ENCODE measurements at places on chromosomes 1 and 21.

DNA sequence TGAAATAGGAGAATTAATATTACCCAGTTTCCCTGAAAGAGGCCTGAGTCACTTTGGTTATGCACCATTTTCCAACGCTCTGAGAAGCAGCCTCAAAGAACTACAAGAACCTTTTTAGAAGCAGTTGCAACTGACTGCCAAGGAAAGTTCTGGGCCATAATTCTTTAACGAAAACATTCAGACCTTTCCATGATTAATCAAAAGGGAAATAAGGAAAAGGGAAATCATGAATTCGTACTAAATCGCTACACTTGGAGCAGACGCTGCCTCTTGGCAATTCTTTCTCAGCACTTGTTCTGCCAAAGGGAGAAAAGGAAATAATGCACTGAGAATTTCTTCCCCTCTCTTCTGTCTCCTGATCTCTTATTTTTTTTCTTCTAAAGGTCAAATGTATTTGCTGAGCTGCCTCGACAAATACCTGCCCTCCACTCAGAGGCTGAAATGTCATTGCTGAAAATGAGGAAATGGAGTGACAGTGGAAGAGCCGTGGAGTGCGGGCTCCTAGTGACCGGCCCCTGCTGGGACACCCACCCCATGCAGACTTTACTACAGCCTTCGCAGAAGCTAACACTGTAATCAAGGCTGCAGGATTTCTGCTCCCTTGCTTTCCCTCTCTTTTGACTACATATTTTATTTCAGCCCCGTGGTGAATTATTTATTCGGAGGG, 67.9 kb upstream of the GALNT2 start:
- DNase-seq = no peak

DNA sequence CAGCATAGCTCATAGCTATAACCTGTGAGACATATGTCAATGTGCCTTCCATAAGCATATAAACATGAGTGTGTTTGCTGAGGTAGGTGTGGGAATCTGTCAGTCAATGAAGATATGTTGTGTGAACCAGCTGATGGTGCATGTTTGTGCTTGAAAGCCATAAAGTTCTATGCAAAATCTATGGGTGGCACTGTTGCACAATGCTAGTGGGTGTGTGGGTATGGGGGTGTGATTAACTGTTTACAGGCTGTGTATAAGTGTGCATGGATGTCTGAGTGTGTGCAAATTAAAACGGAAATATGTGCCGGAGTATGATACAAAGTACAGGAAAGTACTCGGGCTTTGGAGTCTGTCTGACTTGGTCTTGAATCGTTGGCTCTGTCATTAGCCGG, 1.0 kb upstream of the ATP2B4 start:
- DNase-seq = peak; percentile 75

GRCh38 chr1:194184974-194185373, 998.6 kb upstream of the B3GALT2 start:
- no peak for DNase-seq

DNA sequence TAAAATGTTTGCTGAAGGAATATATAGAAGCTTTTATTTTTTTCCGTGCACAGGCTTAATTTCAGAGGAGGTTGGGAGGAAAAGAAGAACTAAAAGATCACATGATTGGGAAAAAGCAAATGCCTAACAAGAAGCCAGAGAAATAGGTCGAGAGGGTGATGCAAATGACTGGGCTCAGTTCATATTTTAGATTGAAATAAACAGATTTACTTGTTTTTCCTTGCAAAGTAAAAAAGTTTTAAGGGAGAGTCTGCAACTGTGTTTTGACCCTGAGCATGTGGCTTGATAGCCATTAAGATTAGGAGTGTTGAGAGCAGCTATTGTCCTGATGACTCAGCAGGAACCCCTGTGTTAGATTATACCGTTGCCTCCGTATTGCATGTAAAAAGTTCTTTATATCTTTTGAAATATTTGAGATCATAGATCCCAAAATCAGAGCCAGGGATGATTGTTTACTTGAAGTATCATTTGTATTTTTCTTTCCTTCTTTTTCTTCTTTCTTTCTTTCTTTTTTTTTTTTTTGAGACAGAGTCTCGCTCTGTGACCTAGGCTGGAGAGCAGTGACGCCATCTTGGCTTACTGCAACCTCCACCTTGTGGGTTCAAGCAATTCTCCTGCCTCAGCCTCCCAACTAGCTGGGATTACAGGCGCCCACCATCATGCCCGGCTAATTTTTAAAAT, 20.2 kb downstream of the CLIC4 start:
- DNase-seq = no peak

GRCh38 chr1:234769986-234770795, 160.2 kb upstream of the IRF2BP2 start:
- DNase-seq = no peak

DNA sequence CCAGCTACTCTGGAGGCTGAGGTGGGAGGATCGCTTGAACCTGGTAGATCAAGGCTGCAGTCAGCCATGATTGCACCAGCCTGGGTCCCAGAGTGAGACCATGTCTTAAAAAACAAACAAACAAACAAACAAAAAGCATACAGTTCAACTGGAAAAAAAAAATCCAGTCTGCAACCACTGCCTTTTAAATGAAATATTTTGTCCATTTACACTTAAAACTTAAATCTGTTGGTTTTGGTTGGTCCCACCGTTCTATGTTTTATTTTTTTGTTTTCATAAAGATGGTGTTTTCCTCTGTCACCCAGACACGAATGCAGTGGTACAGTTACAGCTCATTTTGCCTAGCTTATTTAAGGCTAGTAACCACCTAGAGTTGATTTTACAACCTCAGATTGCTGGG, 9.8 kb downstream of the FALEC start:
- no peak for DNase-seq

DNA sequence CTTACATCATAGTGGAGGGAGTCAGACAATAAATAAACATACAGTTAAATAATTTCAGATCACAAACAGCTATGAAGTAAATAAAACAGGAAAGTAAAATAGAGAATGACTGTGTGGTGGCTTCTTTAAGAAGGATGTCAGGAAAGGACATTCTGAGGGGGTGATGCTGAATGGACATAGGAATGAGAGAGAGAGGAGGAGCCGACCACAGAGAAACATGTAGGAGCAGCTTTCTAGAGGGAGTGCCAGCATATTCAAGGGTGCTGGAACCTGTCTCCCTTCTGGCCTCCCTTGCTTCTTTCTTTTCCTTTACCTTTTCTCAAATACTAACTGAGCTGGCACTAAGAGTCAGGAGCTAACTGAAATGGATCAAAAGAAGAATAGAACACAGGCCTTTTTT, 20.5 kb upstream of the BCL10 start:
- DNase-seq = no peak

GRCh38 chr21:44626262-44626661, 631 bp upstream of the KRTAP10-9 start:
- peak; percentile 18 for DNase-seq

DNA sequence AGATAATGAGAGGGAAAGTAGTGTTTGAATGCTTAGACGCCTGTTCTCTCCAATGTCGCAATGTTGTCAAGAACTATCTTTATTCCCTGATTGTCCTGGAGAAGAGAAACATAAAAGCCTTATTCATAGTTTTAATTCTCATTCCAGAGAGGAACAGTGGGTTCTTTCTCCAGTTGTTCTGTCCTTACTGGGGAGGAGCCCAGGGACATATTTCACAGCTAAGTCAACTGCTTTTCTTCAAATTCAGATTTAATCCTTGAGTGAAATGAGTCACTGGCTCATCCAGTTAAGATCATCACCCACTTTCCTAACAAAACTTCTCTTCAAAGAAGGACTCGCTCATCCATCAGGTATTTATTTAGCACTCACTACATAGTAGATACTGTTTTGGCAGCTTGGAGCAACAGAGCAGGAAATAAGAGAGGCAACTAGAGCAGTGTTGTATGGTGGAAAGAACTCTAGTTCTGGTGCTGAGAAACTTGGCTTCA, 365.7 kb upstream of the USP24 start:
- no peak for DNase-seq

DNA sequence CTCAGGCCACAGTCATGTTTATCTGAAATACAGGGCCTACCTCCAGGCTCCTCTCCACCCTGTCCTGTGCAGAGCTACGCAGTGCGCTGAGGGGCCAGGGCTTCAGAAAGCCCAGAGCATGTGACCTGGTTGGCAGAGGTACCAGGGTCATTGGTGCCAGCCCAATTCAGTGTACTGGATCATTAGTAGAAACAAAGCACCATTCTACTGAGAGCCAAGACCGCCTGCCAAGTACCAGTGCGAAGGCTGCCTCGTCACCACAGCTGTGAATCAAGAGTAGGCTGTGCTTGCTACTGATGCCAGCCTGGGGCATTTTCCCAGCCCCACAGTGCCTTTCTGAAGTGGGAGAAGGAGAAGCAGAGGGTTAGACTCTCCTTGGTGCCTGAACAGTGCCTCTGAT, 59.8 kb downstream of the CAPN9 start:
- no peak for DNase-seq

- no peak for DNase-seq
Measured at GRCh38 chr21:45405819-45406762, 1.1 kb downstream of the COL18A1 start.

- DNase-seq = no peak
Measured at GRCh38 chr1:166122873-166123466, 43.8 kb downstream of the FAM78B start.

DNA sequence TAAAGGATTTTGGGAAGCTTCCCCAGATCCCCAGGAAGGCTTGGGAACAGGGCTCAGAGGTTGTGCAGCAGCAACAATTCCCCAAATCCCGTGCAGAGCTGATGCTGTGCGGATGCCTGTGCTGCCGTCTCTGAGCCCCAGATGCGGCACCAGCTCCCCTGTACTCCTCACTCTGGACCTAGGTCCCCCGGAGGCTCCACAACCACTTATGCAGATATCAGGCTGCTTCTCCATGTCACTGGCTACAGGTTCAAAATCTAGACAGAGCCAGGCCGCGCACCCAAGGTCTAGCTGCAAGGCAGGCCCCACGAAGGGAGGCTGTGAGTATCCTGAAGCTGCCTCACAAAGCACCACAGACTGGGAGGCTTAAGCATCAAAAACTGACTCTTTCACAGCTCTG, 81.6 kb downstream of the PDE9A start:
- no peak for DNase-seq

GRCh38 chr1:104745875-104746274, 996.2 kb downstream of the AMY1C start:
- DNase-seq = no peak

DNA sequence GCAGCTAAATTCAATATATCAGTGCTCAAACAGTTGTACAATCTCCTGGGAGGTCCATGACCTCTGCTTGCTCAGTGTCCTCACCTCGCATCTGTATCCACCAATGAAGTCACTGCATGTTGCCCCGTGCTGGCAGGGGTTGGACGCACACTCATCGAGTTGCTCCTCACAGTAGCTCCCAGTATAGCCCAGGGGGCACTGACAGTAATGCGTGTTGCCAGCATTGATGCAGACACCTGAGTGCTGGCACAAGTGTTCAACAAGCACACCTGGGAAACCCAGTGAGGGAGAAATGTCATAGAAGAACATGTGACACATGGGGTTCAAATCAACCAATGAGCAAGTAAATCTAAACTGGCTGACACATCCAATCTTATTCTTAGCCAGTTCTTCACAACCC, 40.9 kb upstream of the ADAM30 start:
- no peak for DNase-seq

DNA sequence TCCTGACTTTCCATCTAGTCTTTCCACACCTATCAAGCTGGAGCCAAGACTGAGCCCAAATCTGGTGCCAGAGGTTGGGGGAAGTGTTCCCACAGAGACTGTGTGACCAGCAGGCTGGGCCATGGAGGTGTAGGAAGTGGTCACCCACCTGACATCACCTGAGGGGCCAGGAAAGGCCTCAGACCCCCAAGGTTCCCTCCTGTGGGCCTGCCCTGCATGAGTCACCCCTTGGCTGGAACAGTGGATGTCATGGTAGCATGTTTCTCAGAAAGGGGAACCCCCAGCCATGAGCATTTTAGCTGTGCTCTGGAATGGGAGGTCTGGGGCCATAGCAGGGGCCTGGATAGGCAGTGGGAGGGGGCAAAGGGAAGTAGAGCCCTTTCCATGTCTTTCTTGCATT, 5.7 kb upstream of the TNFRSF8 start:
- no peak for DNase-seq

GRCh38 chr1:85465786-85466134, 801 bp upstream of the DDAH1 start:
- no peak for DNase-seq

DNA sequence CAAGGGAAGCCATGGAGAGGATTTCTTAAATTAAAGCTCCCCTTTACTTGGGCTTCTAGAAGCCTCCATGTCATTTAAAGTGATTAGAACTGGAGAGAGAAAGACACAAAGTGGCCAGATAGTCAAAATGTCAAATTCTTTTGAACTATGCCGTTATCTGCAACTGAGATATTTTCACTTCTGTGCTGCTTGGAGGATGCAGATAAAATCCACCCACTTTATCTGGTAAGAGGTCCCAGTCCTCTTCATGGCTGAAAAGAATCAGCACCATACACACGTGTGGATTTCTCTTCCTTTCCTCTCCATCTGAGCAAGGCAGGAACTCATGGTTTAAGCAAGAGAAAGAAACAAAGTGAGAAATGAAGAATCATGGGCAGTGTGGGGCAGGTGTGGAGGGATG, 276.9 kb upstream of the RUNX1 start:
- no peak for DNase-seq

DNA sequence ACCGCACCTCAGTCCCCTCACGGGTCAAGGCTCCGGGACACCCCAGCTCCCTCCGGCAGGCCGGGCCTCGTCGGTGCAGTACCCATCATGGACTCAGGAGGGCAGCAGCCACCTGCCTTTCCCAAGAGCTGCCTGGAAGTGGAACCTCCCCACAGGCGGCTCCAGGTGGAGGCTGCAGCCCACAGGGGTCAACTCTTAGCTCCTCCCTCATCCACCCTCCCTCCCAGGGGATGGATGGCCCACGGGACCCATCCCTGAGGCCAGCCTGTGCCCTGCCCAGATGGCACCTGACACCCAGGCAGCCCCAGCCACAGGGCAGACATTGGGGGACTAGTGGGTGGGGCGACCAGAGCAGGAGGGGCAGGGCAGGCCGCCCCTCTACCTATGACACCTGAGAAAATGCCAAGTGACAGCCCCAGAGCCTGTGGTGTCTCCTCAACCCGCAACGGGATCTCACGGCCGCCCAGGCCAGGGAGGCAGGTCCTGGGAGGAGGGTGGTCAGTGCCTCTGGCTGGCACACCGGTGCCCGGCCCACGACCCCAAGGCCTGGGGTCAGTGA, 1.2 kb upstream of the ARHGEF16 start:
- peak; percentile 59 for DNase-seq

DNA sequence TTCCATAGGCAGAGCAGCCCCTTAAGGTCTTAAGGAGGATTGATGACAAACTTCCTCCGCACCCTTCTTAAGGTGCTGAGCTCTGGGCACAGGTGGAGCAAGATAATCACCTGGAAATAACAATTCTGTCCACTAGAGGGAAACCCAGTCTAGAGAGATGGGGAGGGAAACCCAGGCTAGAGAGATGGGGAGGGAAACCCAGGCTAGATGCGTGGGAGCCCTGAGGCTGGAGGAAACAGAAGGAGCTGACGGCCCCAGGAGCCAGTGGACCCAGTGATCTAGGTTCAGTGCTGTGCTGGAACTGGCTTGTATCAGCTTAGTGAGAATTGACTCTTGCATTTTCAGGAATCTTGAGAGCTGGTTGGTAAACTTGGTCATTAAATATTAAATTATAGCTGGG, 17.8 kb upstream of the MYCL start:
- peak; percentile 78 for DNase-seq

Measured in CD4-positive, alpha-beta T cell treated with Interferon alpha-2 for 1 hour (primary cell).